Spinal cord (tissue), 10 donors: ENCODE measurements at places on chromosomes 3 and 15. TPM values are rescaled to one million over a fixed set of nuclear protein-coding genes. Genes with fewer than 3 reads are reported as not detected.

The RNF7 gene
- 148 TPM for total RNA-seq

The ST6GAL1 gene
- 28.9 TPM for total RNA-seq

The CHRD gene
- total RNA-seq = 11.4 TPM

The KLHDC8B gene
- 61.6 TPM for total RNA-seq

The CCR1 gene
- total RNA-seq = 7.1 TPM

The DGKG gene
- total RNA-seq = 5.6 TPM

The TMIE gene
- total RNA-seq = 1.8 TPM

The THBS1 gene
- 39.3 TPM for total RNA-seq

The OSBPL10 gene
- total RNA-seq = 6.2 TPM

The RAB27A gene
- total RNA-seq = 7.3 TPM

The DNAH1 gene
- total RNA-seq = 4.2 TPM

The SLC12A1 gene
- total RNA-seq = 5.6 TPM

The TTLL13 gene
- total RNA-seq = 0.30 TPM

The ZNF80 gene
- 0.06 TPM for total RNA-seq

The FANCD2OS gene
- not detected for total RNA-seq

The CD96 gene
- 0.28 TPM for total RNA-seq

The RBMS3 gene
- 86.7 TPM for total RNA-seq

The RTP1 gene
- total RNA-seq = 0.61 TPM

The KCNAB1 gene
- total RNA-seq = 27.5 TPM

The SKOR1 gene
- total RNA-seq = 3.0 TPM

The PCOLCE2 gene
- total RNA-seq = 6.8 TPM

The IMPG2 gene
- 3.1 TPM for total RNA-seq

The HHLA2 gene
- total RNA-seq = 0.40 TPM

The ZCWPW2 gene
- total RNA-seq = 1.6 TPM

The PLA2G4D gene
- 0.06 TPM for total RNA-seq

The MORC1 gene
- 0.06 TPM for total RNA-seq

The UCN2 gene
- not detected for total RNA-seq

The CDCP1 gene
- 0.44 TPM for total RNA-seq

The PLOD2 gene
- total RNA-seq = 67.7 TPM

The CCR4 gene
- total RNA-seq = 0.11 TPM
